SJSA1 (cell line): ENCODE measurements at places on chromosomes 5 and 9. TPM values are rescaled to one million over a fixed set of nuclear protein-coding genes. Genes with fewer than 3 reads are reported as not detected.

The AJM1 gene
- total RNA-seq: 0.11 and 0.16 TPM in 2 replicates

The OTP gene
- total RNA-seq: not detected in 2 replicates

GRCh38 chr9:99040911-99041582, 63.9 kb upstream of the TGFBR1 start:
- H3K27ac ChIP-seq: peak overlapping the region; percentile 49
- no peaks in the 10 kb centered on the region for H3K36me3 ChIP-seq
- no peaks in the 10 kb centered on the region for H3K27me3 ChIP-seq
- peak; percentile 88 for DNase-seq
- H3K4me3 ChIP-seq: no peak overlapping the region
- peaks cover 31% of the 10 kb centered on the region for H3K4me1 ChIP-seq

GRCh38 chr9:109355564-109356297, 34.9 kb upstream of the EPB41L4B start:
- DNase-seq: no peak
- no peaks in the 10 kb centered on the region for H3K4me1 ChIP-seq
- H3K4me3 ChIP-seq: no peak overlapping the region
- H3K36me3 ChIP-seq: no peaks in the 10 kb centered on the region
- no peaks in the 10 kb centered on the region for H3K27me3 ChIP-seq

GRCh38 chr9:123697686-123698085, 232.2 kb downstream of the DENND1A start:
- H3K27ac ChIP-seq: no peak overlapping the region
- no peak overlapping the region for H3K4me3 ChIP-seq
- H3K27me3 ChIP-seq: no peaks in the 10 kb centered on the region
- no peaks in the 10 kb centered on the region for H3K36me3 ChIP-seq
- H3K4me1 ChIP-seq: no peaks in the 10 kb centered on the region

DNA sequence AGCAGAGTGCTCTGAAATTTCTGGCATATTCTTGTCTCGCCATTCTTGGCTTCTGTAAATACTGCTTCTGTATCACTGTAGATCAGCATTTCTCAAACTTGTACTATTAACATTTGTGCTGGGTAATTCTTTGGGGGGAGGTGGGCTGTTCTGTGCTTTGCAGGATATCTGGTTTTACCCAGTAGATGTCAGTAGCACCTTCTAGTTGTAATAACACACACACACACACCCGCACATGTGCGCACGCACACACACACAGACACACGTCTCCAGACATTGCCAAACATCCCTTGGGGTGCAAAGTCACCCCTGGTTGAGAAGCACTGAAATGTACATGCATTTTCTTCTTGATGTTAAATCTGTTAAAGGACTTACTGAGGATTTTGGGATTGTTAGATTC, 304.1 kb downstream of the MAT2B start:
- no peak overlapping the region for H3K27ac ChIP-seq
- H3K36me3 ChIP-seq: no peaks in the 10 kb centered on the region
- no peaks in the 10 kb centered on the region for H3K4me1 ChIP-seq
